ENCODE measurements at places on chromosomes 5 and 9.

GRCh38 chr5:10566543-10567068 lies 2.7 kb downstream of the ANKRD33B start:
- no peak for DNase-seq

DNA sequence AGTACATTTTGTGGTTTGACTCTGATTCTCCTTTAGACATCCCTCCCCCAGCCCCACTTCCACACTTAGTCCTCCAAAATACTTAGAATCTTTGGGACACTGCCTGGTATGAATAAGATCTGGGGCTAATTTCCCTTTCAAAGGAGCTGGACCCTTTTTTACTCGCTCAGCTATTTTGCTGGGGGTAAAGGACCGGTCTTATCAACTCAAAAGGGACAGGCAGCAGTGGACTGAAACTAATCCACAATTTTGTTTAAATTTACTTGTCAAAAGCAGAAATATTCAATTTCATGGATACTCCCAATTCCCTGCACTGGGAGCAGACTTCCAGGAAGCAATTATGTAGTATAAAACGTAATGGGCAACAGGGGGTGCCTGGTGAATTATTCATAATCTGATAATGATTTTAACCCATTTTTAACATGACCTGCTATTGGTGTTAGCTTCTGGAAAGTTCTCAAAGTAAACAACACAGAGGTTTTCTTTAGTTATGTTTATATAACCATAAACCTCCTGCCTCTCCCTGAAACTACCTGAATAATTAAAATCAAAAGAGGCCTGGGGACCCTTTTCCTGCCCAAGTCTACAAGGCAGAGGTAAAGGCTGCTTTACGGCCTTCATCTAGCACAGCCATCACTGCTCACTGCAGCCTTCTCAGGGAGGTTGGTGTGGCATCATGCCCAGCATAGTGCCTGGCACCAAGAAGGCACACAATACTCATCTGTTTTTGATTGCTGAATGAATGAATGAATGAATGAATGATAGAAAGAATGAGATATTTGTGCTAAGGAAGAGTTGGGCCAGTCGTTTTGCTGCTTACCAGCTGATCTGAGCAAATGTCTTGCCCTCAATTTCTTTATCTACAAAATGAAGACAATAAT lies 44.2 kb upstream of the GNPDA1 start:
- DNase-seq, result no peak

DNA sequence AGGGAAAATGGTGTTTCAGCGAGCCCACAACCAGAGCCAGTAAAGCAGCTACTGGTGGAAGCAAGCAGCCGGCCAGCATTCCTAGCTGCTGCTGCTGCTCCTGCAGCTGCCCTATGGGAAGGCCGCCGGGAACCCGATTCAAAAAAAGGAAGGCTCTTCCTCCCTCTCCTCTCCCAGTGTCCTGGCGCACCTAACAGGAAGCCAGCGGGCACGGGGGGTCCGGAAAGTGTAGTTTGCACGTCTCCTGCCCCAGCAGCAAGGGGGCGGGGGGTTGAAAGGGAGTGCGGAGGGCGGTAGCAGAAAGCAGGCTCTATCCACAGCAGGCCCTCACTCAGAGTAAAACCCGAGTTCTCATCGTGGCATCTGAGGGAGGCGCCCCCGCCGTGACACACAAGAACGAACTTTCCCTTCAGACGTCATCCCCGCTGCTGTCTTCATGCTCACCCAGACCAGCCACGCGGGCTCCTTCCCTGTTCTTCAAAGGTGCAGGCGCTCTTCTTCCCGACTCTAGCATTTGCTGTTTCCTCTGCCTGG lies 16.5 kb downstream of the GRXCR2 start:
- DNase-seq, result no peak

- DNase-seq, result no peak
These were observed 87.2 kb downstream of the MTAP start for GRCh38 chr9:21889673-21890072.

- no peak for DNase-seq
These were observed 13.3 kb upstream of the UBE2QL1 start for GRCh38 chr5:6435356-6435755.

DNA sequence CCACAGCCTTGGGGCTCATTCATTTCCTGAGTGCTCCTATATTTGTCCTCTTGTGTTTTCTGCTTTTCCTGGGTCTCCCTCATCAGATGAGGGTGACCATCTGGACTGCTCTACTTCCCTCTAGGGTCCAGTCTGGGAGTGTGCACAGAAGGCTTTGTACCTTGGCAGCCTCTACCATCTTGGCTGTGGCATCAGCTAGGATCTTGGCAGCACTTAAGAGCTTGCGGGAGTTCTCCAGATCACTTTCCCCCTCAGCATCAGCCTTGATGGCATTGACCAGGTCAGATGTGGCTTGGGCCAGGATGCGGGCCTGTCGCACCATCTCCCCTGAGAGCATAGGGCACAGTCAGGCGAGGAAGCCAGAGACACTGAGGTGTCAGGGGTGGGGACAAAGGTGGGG lies 15.8 kb downstream of the TLN1 start:
- peak; percentile 62 for DNase-seq

- DNase-seq, result no peak
These were observed 1.2 kb downstream of the GLRX start for GRCh38 chr5:95821110-95822021.

DNA sequence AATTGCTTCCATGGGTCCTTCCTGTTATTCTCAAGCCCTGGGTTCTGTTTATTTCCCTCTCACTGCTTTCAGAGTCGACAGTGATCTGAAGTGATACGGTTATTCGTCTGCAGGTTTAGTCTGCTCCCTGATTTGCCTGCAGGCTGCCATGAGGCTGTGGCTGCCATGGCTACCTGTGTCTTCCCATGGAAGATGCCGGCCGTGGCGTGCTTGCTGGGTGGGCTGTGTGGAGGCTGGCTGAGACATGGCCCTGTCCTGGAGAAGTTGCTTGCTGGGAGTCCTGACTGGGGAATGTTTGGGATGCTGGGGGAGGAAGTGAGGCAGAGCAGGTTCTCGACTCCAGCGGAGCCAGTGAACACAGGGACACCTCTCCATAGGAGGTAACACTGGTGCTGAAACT lies 104.1 kb upstream of the TBC1D2 start:
- no peak for DNase-seq

- no peak for DNase-seq
These were observed 40.3 kb downstream of the ZNF354A start for GRCh38 chr5:178690208-178690607.

GRCh38 chr5:35904443-35905132 lies 33.8 kb downstream of the CAPSL start:
- no peak for DNase-seq

DNA sequence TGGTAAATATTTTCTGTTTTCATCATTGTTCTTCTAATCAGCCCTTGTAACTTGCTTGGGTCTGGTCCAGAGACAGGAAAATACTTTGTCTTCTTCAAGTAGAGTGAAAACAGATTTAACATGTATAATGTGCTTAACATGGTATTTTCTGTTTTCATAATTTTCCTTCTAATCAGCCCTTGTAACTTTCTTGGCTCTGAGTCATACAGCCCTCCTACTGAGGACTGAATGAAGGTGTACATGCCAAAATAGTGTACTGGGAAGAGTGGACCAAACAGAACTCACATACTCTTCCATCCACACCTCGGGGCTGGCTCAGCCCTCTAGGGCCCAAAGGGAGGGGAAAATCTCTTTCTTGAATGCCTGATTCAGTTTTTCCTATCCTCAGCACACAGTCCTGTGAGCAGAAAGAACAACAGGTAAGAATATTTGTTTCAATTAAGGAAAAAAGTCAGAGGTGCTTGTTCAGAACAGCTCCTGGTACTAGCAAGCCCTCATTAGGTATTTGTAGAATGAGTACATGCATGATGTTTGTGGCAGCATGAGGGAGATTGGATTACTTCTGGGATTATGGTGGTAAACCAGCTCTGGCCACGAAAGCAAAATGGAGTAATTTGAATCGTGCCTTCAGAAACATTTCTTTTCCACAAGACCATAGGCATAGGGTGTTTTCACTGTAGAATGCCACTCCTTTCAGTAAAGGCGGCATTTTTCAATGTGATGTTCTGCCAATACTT lies 24.2 kb upstream of the MACIR start:
- no peak for DNase-seq

DNA sequence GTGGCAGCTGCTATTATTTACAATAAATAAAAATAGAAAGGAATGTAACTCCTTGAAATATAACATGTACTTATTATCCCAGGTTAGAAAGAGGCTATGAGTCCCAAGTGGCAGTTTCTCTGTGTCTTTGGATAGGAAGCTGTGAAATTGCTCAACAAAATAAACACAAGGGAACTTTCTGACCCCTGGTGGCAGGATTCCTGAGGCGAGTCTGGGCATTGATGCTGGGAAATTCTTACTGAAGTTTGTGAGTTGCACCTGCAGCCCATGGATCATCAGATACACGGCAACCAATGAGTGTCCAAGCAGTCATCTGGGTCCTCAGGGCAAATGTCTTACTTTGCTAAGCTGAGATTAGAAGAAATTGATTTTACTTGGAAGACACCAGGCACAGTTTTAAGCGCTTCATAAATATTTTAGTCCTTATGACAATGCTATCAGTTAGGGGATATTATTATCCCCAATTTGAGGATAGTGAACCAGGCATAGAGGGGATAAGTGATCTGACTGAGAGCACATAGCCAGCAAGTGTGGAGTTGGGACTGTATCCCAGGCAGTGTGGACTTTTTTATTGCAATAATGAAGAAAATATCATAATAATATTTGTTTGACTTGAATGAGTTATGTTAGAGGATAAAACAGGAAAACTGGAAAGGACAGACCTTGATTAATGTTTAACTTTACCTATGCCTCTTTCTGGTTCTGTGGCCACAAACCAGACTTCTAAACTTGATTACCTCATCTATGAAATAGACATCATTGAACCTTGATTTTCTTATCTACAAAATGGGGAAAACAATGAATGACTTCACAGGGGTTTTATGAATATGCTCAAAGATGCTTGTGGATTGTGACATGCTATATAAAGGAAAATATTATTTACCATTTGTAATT lies 265.5 kb upstream of the ADAMTSL1 start:
- DNase-seq, result no peak

DNA sequence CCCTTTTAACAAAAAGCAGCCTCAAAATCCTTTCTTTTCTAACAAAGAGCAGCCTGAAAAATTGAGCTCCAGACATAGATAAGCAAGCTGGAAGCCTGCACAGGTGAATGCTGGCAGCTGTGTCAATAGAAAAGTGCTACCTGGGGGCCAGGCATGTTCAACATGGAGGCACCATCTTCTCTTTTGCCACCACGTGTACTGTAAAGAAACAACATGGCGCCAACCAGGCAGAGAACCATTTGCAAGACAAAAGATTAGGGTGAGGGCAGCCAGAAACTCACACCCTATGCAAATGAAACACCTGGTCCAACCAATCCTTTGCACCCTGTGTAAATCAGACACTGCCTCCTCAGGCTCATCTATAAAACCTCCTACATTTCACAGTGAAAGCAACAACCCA lies 96.0 kb downstream of the ACTL7B start:
- no peak for DNase-seq

- no peak for DNase-seq
These were observed 256.5 kb upstream of the PPP1R2B start for GRCh38 chr5:156593546-156593945.

DNA sequence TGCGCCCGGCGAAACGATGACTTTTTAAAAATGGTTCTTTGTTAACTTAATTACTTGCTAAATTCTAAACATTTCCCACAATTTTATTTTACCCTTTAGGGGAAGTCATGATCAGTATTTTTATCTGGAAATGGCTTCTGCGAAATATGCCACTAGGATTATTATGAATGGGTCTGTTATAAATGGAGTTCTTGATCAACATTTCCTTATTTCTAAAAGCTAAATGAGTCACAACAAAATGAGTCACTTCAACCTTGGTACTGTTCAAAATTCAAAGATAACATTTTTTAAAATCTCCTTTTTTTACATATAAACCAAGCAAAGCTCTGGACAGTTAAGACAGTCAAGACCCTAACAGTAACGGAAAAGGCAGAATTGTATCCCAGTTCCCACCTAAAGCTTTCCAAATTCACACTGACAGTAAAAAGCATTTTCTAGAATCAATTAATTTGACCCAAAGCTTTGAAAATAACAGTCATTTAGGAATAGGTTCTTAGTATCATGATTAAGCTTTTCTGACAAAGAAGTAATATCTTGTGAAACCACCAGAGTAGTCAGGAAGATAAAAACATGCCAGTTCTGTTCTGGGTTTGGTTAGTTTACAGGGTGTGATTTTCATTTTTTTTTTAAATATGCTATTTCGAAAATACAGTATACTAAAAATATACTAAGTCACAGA lies 81.7 kb downstream of the LHFPL2 start:
- DNase-seq, result no peak

DNA sequence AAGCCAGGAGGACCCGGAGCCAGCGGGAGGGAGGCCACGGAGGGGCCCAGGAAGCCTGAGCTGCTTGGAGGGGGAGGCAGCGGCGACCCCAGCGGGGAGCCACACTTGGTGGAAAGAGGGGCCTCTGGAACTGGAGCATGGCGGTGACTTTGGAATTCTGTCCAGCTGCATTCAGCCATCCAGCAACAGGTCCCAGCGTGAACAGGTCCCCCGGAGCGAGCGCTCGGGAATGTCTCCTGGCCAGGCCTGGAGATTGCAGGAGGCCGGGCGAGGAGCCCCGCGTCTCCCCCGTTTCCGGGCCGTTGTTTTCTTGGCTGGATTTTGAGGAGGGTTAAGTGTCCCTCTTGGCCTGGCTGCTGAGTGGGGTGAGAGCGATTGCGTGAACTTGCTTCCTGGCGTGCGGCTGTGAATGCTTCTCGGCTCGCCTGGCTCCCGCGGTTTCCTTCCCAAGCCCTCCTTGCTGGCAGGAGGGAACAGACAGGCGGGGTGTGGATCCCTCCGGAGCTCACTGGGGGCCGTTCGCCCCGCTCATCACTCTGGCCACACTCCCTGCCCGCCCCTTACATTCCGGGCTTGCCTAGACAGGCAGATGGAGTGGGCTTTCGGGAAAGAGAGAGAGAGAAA lies 125.3 kb upstream of the IRX4 start:
- DNase-seq, result no peak

DNA sequence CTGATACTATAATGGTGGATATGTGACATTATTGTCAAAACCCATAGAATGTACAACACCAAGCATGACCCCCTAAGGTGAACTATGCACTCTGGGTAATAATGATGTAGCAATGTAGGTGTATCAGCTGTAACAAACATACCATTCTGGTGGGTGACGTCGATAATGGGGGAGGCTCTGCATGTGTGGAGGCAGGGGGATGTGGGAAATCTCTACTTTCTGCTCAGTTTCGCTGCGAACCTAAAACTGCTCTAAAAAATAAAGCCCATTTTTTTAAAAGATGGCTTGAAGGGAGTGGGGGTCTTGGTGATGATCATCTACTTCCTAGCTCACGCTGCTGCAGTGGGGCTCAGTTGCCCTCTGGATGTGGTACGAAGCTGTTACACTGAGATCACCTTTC lies 51.1 kb downstream of the RASGEF1C start:
- DNase-seq, result no peak

- no peak for DNase-seq
These were observed 274.9 kb downstream of the NR3C1 start for GRCh38 chr5:143128412-143129071.

All from posterior vena cava (tissue), 2 donors.